Right renal pelvis (tissue), 4 donors: ENCODE measurements at places on chromosomes 1 and 21.

GRCh38 chr1:54721719-54722118 is 6.1 kb downstream of the TTC4 start:
- no peak for DNase-seq

DNA sequence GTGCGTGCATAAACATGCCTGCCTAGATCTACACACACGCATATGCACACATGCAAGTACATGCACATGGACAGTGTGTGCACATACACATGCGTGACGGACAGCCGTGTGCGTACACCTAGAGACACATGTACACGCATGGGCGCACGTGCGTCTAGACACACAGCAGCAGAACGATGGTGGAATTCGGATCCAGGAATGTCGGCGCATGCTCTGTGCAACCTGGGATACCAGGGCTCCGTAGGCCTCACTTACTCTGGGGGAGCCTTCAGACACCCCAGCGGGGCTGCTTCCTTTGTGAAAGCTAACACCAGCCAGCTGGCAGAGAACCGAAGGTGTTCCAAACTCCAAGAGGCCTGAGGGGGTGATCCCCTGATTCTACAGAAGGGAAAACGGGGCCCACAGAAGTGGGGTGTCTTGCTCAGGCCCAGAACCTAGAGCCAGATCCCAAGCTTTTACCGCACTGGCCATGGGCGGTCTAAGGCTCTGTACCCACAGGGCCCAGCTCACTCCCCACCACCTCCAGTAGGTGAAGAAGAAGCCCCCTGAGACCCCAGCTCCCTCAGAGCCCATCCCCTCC is 27.4 kb upstream of the ARHGEF16 start:
- DNase-seq = no peak

DNA sequence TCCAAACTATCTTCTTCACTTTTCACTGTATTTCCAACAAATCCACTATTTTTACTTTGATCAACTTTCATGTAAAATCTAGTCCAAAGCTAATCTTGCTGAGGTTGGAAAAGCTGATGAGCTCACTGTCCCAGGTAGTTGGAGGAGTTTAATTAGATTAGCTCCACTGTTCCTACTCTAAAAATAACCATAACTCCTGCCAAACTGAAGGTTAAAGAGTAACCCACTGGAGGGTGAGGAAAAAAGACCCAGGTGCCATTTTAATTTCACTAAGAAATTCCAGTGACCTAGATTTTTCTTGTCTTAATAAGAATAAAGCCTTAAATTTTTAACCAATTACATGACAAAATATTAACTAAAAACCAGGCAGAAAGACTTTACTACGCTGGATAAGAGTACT is 15.3 kb downstream of the DCAF8 start:
- no peak for DNase-seq

DNA sequence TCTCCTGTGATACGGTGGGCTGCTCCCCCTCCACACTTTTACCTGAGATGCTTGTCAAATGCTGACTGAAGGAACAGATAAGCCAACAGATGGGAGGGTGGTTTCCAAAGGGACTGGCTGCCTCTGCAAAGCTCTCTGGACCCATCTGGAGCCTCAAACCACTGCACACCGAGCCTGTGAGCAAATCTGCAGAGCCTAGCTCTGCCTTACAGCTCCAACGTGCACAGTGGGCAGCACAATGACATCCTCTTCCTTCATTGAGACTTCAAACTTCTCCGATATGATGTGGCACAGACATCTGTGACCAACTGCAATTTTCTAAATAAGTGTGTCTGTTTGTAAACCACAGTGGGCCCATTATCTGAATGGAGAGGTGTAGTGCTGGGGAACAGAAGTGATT is 26.2 kb upstream of the KNCN start:
- no peak for DNase-seq

DNA sequence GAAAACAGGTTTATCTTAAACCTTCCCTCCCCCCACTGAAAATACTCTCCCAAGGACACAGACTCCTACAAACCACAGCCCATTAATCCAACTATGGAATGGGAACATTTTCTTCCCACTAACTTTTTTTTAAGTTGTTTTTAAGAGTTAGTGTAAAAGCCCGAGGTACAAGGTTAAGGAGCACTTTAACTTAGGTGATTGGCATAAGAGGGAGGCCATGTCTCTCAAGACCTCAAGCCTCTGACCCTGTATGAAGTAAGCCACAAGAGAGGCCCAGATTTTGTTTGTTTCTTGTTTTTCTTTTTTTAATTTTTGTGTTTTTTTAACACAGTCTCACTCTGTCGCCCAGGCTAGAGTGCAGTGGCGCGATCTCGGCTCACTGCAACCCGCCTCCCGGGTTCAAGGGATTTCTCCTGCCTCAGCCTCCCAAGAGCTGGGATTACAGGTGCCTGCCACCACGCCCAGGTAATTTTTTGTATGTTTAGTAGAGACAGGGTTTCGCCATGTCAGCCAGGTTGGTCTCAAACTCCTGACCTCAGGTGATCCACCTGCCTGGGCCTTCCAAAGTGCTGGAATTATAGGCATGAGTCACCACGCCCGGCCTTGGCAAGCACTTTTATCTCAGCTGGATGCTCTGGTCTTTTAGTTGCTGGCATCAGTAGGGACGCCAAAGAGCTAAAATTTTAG is 14.4 kb downstream of the ARMH1 start:
- DNase-seq = no peak

DNA sequence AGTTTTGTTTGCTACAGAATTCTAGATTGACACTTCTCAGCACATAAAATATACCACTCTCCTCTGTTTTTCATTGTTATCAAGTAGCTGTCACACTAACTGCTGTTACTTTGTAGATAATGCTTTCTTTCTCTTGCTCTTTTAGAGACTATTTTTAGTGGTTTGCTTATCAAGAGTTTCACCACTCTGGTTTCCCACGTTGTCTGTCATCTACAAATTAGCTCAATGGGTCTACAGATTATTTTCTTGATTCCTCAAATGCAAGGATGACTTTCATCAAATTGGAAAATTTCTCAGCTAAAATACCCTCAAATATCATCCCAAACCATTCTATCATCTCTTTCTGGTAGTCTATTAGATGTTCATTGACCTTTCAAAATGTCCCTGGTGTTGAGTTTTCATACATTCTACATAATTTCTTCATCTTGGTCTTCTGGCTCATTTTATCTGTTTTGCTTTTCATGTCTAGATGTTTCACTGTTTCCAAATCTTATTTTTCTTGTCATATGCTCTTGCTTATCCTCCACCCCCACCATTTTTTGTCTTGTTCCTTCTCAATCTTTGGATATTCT is 122.5 kb downstream of the TRIM33 start:
- DNase-seq = no peak

- no peak for DNase-seq
These were observed 16.3 kb upstream of the CDK18 start for GRCh38 chr1:205488074-205488723.

DNA sequence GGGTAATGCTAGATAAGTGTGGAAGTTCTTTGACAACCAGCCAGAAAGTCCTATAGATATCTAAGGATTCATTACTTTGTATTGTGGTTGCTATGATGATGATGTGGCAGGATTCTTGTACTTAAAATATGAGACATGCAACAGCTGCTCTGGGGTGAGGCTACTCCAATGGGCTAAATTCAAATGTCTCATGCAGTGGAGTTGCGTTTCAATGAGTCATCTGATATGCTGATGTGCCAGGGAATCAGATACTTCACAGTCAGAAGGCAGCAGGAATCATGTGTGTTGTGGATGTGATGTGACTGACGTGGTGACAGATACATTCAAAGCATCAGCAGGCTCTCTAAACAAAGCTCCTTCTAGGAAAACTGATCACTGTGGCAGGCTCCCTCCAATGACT is 66.5 kb downstream of the TSEN15 start:
- DNase-seq = no peak

DNA sequence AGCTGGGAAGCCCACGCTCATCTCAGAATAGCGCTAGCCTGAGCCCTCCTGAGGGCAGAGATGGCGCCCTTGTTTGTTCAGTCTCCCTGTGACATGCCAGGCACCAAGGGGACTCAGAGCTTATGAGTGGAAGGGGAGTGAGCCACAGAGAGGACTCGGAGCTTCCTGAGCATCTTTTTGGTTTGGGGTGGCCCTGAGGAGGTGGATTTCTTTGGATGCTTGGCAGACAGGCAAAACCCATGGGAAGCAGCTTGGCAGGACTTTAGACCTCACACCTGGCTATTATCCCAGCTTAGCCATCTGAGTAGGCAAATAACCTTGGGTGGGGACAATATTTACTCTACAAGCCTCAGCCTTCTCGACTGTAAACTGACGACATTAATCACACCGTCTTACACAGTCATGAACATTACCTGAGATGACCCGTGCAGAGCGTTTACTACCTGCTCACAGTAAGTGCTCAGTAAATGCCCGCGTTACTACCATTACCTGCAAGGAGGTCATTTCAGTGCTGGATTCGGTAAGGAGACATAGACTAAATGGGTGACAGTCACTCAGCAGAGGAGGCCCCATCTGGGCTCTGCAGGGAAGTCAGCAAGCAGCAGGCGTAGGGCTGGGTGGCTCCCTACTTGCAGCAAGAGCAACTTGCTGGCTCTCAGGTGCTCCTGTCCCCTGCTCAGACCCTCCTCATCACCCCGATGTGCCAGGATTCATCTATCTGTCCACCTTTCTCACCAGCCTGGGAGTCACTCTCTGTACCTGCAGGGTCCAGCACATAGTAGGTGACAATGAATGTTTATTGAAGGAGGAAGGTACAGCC is 54.9 kb downstream of the KLHDC7A start:
- no peak for DNase-seq

- DNase-seq = no peak
These were observed 120.3 kb upstream of the VAMP3 start for GRCh38 chr1:7650801-7651200.

DNA sequence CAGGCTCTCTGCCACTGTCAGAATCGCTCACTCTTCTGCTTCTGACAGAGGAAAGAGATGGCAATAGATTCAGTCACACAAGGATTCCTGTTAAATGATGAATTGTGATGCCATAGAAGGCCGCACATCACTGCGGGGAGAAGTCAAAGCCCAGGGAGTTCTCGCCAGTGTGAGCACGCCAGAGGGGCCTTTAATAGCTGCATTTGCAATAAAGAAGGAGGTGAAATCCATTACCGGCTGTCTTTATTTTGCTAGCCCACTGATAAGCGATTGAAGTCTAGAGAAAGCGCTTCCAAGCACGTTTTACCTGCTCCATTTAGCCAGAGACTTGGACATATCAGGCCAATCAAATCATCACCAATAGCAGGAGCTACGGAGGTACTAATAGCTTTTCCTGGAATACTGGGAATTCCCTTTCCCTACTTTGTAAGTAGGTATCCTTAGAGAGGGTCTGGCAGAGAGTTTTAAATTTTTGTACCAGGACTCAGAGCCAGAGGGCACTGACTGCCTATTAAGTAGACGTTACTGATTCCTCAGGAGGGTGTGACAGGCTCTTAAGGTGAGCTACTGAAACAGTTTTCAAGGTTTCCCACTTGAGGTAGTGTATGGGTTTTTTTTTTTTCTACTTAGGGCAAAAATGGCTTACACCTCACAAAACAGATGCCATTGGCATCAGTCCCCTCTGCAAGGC is 10.2 kb upstream of the TARBP1 start:
- no peak for DNase-seq

GRCh38 chr1:86849756-86850155 is 64.2 kb downstream of the SELENOF start:
- DNase-seq = no peak

DNA sequence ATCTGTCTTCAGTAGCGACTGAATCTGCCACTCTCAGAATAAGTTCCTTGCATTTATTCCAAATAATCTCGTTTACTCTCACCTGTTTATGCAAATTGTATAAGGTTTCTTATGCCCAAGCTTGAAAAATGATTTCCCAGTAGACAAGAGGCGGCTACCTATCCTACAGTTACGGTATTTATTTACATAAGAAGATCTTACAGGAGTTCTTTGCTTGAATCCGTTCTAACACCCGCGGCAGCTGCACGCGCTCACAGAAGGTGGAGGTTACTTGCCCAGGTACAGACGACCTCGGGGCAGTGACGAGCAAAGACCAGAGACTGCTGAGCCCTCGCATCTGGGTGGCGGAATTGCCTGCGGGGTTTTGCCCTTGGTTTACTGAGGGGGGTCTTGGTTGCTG is 79.9 kb downstream of the SKI start:
- no peak for DNase-seq

DNA sequence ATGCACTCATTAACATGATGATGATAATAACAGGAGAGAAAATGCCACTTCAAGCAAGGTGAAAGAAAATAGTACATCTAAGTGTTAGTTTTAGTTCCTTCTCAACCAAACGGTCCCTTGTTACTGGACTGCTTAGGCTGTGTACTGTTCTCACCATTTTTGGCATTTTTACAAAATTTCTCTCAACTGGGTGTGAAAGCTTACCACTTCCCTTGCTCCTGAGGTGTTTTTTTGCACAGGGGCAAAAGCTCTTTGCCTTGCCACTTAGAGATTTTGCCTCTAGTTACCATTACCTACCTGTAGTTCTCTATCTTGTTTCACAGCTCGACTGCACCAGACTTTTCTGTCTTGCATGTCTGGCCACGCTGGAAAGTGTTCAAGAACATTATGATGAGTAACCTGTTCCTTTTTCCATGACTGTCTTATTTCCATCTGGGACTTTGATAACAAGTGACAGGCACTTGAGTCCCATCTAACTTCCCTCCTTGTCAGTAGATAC is 10.7 kb downstream of the NEK7 start:
- DNase-seq = no peak

DNA sequence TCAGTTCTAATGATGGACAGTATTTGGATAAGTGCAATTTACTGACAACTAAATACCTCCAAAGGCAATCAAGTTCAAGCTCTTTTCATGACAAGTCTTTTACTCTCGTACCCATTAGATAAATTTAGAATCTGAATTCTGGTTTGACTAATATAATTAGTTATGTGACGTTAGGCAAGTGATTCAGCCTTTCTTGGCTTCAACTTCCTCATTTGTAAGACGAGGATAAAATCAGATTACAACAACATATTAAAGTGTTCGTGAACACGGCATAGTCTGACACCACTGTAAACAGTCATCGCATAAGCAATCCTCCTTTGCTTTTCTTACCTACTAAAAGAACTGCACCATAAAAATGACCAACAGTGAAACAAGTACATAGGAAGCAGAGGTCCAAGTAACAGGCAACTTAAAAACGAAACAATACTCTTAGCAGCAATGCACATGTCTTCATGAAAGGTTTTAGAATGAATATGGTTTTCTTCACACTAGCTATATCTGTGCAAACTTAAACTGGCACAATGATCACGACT is 25.7 kb downstream of the COA6 start:
- no peak for DNase-seq

- DNase-seq = no peak
These were observed 4.4 kb upstream of the ELF3 start for GRCh38 chr1:202005958-202006357.

DNA sequence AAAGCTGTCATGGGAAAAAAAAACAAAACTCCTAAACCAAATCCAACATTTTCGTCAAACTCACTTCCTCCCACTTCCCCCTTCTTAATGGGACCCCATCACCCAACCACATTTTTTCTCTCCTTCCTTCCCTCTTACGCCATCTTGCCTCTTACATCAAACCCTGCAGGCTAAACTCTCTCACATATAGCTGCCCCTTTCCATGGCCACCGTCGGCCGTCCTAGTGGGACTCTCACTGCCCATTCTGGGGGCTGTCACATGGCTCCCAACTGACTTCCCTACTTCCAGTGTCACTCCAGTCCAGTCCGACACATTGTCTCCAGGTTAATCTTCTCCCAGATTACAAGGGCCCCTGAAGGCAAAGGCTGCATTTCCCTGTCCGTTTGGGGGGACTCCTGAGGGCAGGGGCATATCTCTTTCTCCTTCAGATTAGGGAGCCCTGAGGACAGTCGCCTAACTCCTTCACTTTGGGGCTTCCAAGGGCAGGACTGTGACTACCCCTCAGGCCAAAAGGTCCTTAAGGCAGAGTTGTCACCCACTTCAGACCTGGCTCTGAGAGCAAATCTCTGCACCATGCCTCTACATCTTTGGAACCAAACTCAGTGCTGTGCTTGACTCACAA is 658 bp downstream of the UBXN11 start:
- DNase-seq = no peak
